ENCODE measurements at places on chromosomes 4 and X.

GRCh38 chr4:36823199-36823967 lies 421.2 kb upstream of the NWD2 start:
- DNase-seq: no peak

DNA sequence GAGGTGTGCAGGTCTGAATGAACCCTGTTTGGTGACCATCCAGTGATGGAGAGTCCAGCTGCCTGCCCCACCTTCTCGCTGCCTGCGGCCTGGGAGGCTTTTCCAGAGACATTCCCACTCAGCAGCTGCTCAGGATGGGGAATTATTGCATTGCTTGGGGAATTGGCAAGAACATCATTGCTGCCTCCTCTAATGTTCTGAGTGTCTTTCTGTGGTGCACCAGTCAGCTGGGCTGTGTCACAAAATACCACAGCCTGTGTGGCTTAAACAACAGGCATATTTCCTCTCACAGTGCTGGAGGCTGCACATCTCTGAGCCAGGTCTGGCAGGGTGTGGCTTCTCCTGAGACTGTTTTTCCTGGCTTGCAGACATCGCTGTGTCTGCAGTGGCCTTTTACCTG lies 86.8 kb upstream of the AFAP1 start:
- DNase-seq: no peak

DNA sequence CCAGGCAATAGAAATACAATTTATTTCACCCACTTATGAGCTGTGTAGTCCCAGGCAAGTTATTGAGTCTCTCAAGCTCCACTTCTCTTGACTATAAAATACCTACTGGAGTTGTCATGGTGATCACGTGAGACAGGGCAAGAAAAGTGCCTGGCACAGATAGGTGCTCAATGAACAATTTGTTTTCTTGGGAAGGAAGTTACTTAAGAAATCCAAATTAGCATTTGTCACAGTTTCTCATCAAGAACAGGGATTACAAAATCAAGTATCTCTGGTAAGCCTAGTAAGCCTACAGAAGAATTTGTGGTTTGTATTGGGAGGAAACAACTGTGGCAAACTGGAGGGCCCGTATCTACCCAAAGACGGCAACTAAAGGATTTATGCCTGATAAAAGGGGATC lies 37.5 kb upstream of the RASGEF1B start:
- no peak for DNase-seq

DNA sequence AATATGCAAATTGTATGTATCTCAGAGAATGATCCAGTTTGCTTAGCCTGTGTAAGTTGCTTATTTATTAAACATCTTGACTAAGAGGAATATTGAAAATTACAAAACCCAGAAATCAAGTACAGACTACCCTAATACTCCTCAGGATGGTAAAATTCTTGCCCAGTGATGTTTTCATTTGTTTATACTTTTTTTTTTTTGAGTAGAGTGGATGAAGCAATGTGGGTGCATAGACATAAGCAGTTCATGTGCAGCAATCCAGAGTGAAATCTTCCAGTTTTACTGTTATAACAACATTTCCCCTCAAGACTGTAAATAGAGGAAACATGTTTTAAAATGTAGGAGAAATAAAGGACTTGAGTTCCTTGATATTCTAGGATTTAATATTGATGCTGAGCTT lies 4.7 kb downstream of the GLRB start:
- DNase-seq: no peak

GRCh38 chrX:10110316-10110935 lies 46.3 kb upstream of the CLCN4 start:
- DNase-seq: no peak

GRCh38 chr4:158333820-158334219 lies 123.5 kb downstream of the TMEM144 start:
- no peak for DNase-seq

DNA sequence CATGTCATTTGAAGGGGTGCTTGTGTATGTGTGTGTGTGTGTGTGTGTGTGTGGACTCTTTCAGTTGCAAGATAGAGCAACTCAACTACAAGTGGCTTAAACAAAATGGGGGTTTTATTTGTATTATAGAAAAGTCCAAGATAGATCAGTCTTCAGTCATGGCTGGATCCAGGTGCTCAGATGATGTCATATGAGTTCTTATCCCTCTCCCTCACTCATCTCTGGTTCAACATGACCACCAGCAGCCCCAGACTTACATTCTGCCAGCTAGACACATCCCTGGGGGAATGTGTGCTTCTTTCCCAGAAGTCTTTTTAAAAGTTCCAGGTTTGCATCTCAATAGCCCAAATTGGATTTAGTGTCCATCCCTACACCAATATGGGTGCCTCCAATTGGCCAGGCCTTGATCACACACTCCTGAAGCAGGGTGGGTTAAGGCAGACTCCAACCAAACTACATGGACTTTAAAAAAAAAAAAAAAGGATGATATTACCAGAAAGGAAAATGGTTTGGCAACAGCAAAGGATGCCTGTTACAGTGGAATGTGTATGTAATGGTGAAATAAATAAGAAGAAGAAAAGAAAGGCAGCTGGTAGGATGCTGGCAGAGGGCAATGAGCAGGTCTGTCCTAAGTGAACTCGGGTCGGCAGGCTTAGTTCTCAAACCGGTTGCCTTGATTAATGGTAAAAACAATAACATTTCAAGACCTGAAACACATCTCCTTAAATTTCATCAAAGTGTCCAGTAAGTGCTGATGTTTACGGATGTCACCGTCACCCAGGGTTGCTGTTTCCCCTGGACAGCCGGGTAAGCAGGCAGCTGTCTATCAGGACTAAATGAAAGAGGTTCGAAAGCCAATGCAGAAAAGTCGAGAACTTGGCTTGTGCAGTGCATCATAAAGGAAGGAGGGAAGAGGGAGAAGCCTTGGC lies 107.7 kb downstream of the SMIM20 start:
- DNase-seq: no peak

GRCh38 chrX:154046940-154047610 lies 27.4 kb upstream of the IRAK1 start:
- no peak for DNase-seq

DNA sequence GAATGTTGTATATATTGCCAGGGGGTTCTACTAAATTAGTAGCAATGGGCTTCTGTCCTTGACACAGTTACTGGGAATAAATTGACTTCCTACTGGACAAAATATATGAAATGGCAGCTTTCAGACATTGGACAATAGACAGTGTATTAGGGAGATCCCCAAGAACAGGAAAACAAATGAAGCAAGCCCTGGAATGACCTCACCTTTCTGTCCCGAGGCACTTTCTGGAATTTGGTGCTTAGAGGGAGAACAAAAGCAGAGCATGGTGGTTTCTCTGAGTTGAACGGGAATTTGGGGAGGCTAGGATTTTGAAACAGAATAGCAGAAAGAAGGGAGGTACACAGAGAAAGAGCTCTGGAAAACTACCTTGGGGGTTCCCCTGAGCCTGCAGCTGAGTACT lies 187.7 kb upstream of the MAGEB2 start:
- DNase-seq: no peak

DNA sequence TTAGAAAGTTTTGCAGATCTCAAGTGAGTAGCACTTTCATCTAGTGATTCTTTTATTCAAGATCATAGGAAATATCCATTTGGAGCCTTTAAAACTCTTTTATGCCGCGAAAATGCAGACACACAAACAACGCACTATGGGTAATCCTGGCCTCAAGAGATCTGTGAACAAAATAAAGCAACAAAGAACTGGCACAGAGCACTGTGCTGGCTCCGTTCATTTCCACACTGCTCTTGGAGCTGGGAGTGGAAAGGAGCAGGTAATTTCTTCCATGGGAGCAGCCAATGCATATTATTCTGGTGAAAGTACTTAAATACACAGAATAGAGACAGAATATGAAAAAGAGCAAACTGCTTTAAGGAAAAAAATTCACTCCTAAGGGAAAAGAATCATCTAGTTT lies 172.7 kb upstream of the FRG1 start:
- DNase-seq: no peak

DNA sequence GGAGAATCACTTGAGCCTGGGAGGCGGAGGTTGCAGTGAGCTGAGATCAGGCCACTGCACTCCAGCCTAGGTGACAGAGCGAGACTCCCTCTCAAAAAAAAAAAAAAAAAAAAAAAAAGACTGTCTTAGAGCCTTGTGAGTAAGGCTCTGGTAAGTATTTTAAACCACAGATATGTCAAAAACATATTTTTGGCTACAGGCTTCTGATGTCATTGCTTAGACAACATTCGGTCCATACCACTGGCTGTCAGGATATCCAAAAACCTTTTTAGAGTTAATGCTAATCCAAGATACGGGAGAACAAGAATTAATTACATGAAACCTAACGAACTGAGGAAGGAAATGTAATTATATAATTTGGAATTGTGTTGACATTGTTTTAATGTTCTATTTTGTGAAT lies 999.5 kb upstream of the PABPC4L start:
- no peak for DNase-seq

DNA sequence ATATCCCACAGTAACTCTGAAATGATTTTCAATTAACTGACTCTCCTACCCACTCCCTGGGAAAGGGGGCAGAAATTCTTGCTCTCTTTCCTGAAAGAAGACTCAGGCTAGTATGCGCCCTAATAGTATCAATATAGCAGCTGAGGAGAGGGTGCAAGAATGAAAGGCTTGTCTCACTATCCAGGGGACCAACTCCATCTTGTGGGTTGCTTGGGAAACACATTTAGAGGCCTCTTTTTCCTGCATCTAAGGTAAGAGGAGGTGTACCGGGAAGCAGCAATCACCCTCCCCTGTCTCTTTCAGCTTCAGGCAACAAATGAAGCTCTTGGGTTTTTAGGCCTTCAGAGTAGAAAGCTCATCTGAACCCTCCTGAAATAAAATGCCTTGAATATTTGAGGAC lies 11.3 kb downstream of the TMEM255A start:
- DNase-seq: no peak

- no peak for DNase-seq
Observed at GRCh38 chr4:16157609-16158503, 68.4 kb downstream of the TAPT1 start.

GRCh38 chrX:79084923-79085322 lies 59.6 kb upstream of the GPR174 start:
- no peak for DNase-seq

GRCh38 chrX:23008431-23009099 lies 8.8 kb downstream of the DDX53 start:
- DNase-seq: no peak

- DNase-seq: peak; percentile 54
Observed at GRCh38 chrX:107776649-107777535, 641 bp upstream of the NCBP2L start.

- DNase-seq: no peak
Observed at GRCh38 chrX:138150709-138151108, 560.8 kb downstream of the FGF13 start.

Measured in stimulated activated CD8-positive, alpha-beta memory T cell treated with anti-CD3 and anti-CD28 coated beads, Interleukin-2, amount 100 ng/mL, for 48 hours (primary cell).